ENCODE measurements at places on chromosomes 13 and 19.

GRCh38 chr13:112955956-112956355 is 13.1 kb upstream of the MCF2L start:
- no peak for DNase-seq

DNA sequence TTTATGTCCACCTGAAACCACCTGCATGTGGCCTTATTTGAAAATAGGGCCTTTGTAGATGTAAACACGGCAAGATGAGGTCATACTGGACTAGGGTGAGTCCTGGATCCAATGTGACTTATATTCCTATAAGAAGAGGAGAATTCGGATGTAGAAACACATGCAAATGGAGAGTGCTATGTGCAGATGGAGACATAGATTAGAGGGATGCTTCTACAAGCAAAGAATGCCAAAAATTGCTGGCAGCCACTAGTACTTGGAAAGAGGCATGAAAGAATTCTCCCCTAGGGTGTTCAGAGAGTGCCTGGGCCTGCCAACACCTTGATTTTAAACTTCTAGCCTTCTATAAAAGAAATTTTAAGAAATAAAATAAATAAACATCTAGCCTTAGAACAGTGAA is 226.1 kb downstream of the RFC3 start:
- peak; percentile 80 for DNase-seq

DNA sequence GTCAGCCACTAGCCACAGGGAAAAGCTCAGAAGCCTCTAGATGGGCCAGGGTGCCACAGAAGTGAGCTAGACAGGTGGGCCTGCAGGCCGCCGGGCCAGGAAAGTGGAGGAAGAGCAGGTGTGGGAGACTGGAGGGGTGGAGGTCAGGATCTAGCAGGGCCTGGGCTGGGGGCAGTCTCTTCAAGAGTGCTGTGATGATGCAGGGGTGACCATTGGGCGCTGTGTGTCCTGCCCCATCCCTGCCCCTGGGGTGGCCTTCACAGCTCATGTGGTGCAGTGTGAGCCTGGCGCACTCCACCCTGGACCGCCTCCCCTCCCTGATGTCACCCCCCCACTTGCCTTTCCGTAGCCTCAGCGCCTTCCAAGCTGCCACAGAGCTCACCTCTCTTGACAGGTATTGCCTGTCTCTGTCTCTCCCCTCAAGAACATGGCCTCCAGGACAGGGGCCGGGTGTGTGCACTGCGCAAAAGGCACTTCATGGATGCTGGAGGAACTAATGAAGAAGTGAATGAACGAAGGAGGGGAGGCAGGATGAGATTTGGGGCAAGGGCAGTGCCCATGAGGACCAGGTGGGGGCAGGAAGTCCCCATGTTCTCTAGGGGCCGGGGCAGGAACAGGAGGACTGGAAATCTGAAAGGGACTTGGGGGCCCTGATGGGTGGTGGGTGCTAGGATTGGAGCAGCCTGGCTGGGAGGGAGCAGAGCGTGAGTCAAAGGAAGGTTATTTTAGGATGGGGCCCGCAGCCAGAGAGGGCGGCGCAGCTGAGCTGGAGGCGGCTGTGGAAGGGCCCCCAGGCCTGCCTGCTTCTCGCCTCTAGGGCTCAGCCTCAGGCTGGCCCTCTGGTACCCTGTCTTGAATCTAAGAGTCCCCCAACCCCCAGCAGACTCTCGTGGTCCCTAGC is 6.6 kb downstream of the SSBP4 start:
- DNase-seq: peak; percentile 86

- DNase-seq: no peak
Observed at GRCh38 chr13:30204564-30204963, 102.8 kb downstream of the KATNAL1 start.

DNA sequence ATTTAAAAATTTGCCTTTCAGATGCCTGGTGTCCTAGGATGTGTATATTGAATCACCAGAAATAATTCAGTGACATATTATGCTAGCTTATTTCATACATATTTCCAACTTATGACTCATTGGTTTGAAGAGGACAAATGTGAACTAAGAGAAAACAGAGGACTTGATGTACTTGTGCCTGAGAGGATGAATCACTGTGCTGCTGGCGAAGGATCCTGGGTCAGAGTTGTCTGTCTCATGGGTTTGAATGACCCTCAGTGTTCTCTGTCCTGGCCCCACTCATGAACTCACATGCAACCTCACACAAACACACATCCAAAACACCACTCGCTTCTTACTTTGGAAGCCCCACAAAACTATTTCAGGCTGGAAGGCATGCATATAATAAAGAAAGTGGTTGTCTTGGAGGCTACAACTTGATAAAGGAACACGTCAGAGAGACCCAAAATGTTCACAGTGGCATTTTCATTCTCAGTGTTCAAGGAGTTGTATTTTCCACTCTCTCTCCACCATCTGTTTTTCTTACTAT is 129.0 kb upstream of the SPRY2 start:
- DNase-seq: peak; percentile 96

DNA sequence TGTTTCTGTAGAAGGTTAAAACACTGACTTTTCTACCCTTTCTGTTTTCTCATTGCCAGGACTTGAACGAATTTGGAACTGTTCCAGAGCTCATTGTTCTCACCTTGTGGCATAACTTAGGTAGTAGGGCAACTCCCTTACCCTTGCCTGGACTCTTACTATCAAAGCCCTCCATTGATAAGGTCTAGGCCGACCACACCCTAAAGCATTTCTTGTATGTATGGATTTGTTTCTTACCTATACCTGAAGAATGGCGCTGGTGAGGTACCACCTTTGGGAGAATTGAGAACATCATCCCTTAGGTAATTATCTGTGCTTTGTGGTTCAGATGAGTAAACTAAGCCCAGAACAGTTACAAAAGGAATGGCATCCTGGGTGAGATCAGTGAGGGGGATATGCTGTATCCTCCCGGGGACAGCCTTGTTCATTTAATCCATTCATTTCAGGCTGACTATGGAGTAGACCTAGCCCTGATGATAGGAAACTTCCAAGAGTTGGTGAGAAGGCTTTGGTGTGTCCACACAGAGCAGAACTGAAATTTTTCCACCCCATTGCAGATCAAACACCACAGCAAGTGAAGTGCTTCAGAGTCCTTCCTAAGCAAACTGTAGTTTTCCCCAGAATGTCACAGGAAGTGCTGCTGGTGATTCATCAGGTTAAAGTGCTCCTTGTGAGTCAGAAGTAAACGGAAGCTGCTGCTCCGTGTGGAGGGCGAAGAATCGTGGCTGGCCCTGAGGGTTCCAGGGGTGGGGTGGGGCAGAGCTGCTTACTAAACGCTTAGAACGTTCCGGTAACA is 113.0 kb downstream of the TEX26 start:
- DNase-seq: no peak

- no peak for DNase-seq
Observed at GRCh38 chr13:113897161-113897560, 33.3 kb upstream of the GAS6 start.
